ENCODE measurements at places on chromosomes 4 and X.

- no peak for DNase-seq
Observed at GRCh38 chr4:26133840-26134239, 187.0 kb upstream of the RBPJ start.

- no peak for DNase-seq
Observed at GRCh38 chr4:87388901-87389300, 2.1 kb downstream of the HSD17B11 start.

DNA sequence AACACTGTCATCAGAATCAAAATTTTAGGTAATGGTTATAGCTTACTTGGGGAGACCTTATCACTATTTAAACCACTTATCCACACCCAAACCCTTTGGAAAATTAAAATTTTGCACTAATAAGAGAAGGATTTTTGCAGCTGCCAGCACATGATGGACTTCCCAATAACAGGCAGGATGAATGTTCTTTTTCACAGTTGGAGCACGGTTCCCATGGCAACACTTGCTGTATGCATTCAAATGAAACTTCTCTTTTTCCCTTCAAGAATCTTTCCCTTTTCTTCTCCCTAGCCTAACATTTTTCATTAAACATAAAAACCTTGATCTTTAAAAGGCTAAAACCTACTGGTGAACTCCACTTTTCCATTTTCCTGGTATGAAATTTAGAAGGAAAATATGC is 768.2 kb downstream of the KCTD8 start:
- no peak for DNase-seq

DNA sequence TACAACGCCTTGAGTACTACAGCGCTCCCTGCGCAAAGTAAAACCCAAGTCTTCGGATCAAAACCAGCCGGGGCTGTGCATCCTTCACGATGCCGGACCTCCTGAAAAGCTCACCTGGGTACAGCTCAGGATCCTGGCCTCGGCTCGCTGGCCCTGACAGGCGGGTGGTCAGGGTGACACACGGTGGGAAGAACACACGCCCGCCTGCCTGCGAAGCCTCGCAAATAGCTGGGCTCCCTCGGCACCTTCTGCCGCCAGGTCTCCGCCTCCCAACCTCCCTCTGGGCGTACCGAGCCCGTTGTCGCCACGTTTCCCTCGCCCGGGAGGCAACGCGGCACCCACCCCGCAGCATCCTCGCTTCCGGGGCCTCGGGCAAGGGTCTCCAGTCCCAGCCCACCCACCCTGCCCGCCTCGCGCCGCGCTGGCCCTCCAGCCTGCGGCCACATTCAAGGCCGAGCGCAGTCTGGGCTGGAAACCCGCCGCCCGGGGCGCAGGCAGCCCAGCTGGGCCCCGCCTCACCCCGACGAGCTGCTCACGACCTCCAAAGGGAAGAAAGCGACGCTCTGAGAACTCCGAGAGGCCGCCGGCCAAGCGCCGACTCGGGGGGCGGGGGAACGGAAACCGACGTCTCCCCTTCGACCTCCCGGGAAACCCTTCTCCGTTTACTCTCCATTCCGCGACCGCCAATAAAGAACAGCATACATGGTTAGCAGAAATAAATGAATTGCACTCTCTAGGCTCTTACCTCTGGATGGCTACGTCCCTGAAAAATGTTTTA is 511 bp downstream of the PPM1K start:
- DNase-seq, result peak; percentile 61

DNA sequence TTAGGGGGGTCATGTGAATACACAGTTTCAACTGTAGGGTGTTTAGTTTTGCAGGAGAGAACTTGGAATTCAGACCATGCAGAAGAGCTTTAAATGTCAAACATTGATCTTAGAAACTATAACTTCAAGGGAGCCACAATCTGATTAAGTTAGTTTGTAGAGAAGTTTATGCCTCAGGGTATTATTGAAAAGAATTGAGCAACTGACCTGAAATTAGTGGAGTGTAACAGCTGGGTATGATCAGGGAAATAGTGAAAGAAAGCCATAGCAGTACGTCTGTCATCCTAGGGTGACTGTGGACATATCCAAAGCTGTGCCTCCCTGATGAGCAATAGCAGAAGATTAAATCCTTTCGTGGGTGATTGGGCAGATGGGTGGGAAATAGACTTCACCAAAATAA is 63.8 kb downstream of the FAM47B start:
- DNase-seq, result no peak

- DNase-seq, result no peak
Observed at GRCh38 chr4:36322921-36323354, 41.5 kb downstream of the DTHD1 start.

GRCh38 chrX:13293700-13294099 is 26.2 kb downstream of the ATXN3L start:
- DNase-seq, result no peak

DNA sequence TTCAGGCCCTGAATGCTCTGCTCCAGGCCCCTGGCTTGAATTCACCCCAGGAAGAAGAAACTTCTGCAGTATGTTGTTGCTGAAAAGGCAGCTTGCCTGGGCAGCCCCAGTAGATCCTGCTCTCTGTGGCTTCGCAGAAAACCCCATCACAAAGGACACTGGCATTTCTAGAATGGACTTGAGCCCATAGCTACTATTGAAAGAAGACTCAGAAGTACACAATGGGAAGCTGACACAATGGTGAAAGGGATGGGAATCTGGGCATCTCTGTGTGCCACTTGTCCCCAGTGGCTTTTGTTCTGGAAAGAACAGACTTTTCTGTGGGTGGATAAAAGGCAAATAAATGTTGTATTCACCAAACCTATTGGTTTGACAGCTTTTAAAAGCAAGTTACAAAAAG is 67.4 kb upstream of the SCML1 start:
- no peak for DNase-seq

DNA sequence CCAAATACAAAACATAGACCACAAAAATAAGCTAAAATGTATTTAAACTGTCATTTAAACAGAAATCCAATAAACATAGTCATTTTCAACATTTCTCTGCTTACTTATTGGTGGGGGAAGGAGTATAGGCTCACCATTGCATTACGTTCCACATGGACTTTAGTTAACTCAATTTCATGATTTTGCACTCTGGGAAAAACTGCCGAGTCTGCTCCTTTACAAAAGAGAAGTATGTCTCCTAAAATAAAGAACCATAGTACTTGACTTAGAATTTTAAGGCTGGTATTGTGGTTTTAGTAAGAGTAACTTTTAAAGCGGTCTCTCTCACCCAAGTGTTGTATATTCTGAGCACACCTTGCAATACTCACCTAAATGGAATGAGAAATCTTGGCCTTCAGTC is 75.1 kb upstream of the MCF2 start:
- DNase-seq, result no peak

DNA sequence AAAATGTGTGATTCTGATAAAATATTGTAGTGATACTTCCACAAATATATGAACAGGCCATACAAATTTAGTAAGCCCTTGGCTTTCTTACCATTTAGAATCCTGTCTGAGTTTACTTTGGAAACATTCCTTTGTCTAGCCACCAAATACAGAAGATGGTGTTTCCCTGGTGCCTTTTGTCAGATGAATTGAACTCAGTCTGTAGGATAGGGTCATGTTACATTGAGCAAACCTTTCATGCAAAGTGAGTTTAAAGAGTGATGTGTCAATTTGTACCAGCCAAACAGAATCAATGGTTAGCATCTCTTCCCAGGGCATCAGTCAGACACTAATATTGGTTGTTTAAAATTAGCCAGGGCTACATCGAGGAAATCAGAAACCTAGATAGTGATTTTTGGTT is 1443.4 kb downstream of the ARAP2 start:
- no peak for DNase-seq

- no peak for DNase-seq
Observed at GRCh38 chr4:75831856-75832405, 70.3 kb downstream of the PPEF2 start.

GRCh38 chr4:91019513-91019912 is 892.3 kb downstream of the CCSER1 start:
- DNase-seq, result no peak

DNA sequence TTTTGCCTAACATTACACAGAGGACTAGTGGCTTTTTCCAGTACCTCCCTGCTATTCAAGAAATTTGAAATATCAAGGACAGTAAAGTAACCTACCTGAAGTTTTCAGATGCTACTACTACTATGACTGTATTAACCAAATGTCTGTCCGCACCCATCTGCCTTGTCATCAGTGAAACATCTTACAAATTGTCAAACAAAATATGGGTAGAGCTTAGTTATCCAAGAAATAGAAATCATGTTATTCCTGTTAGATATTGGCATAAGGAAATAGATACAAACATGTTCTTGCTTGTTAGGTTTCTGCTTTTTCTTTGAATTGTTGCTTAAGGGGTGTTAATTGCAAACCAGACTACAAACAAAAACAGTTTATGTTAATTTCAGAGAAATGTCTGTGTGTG is 63.9 kb downstream of the PLS3 start:
- DNase-seq, result no peak

DNA sequence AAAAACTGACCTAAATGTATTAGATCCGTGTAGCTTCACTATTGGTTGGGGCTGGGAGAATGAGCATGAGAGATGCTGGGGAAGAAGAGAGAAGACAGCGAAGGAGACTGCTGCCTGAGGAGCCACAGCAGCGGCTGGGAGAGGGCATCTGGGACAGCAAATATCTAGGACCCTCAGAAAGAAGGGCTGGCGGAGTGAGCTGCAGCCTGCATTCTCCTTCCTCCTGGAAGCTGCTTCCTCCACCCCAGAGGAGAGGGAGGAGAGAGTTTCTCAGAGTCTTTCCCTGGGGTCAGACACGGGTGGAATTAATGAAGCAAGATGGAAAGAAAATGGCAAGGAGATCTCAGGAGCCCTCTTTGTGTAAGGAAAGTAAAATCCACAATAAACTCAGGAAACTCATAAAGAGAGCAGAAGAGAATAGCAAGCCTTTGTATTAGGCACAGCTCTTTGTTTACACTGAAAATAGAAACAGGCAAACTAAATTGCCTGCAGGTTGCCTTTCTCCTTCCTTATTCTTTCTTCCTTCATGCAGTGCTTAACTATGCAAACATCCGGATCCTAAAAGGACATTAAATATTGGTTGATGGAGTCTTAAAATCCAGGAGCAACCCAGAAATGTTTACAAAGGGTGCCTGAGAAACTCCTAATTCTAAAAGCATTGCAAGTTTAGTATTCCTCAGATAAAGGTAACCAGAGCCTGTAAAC is 130.3 kb upstream of the GALNT7 start:
- DNase-seq, result no peak

DNA sequence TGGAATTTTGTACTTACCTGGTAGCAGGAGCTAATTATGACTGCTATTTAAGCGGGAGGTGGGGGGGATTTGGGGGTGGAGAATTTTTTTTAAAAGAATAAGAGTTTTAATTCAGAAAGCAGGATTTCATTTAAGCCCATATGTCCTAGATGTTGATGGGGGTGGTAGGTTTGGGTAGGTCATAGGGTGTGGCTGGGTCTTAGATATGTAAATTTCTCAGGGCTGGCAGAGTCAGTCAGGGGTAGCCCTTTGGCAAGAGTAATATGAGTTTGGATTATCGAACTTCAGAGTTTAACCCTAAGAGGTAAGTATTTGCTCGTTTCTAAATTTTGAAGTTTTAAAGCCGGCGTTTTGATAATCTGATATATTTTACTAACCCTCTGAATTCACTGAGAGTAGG is 35.2 kb upstream of the COX18 start:
- DNase-seq, result no peak

GRCh38 chr4:26476545-26476944 is 13.7 kb downstream of the CCKAR start:
- DNase-seq, result no peak

- DNase-seq, result peak; percentile 47
Observed at GRCh38 chrX:152641996-152642395, 4.3 kb downstream of the GABRQ start.

DNA sequence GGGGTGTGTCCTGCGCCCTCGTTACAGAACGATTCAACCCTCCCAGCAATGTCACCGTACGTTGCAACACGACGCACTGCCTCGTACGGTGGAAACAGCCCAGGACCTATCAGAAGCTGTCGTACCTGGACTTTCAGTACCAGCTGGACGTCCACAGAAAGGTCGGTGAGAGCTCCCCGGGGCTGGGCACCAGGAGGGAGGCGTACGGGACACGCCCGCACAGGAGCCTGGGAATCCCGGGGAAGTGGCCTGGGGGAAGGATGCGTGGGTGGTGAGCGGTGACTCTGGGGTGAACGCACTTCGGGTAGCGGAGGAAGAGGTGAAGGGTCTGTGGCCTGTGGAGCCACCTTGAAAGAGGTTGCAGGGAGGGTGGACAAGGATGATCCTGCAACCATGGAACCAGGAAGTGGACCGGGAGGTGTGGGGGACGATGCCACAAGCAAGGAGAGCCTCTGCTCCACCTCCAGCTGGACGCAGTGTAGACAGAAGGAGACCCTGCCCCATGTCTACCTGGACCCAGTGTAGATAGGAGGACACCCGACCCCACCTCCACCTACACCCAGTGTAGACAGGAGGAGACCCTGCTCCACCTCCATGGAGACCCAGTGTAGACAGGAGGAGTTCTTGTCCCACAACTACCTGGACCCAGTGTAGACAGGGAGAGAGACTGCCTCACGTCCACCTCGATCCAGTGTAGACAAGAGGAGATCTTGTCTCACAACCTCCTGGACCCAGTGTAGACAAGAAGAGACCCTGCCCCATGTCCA is 25.9 kb downstream of the CSF2RA start:
- no peak for DNase-seq

DNA sequence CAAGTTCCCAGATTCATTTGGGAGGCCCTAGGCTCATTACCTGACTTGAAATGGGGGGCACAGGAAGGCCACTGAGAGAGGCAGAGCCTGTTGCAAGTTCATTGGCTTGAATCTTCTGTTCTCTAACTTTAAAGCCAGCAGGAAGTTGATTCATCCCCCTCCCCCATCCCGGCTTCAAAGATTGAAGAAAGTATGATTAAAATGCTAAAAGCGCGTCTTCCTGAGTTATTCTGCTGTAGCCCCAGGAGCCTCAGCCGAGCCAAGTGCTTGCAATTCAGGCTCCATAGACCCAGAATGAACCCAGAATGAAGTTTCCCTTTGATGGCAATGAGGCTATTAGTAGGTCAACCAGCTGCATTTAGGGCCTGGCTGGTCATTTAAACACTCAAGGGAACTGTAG is 14.7 kb downstream of the CHST7 start:
- no peak for DNase-seq

DNA sequence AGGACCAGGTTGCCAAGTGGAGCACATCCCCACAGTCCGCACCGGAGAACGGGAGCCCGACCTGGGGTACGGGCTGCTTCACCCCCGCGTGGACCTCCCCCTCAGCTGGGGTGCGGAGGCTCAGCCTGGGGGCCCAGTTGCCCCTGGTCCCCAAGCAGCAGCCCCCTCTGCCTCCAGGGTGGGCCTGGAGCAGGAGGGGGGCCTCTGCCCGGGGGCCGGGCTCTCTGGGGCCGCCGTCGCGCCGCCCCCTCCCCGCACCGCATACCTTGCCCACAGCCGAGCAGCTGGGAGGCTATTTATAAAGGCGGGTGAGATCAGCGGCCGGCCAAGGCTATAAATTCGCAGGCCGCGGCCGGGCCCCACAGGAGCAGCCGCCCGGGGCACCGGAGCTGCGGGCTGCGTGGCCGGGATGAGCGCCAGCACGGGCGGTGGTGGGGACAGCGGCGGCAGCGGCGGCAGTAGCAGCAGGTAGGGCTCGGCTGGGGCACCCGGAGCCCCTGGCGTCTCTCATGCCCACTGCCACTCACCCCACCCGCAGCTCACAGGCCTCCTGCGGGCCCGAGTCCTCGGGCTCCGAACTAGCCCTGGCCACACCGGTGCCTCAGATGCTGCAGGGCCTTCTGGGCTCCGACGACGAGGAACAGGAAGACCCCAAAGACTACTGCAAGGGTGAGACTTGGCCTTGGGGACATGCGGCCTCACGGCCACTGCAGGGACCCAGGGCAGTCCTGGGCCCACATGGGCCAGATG is at the start of gene SRPK3:
Gene SRPK3 (plus strand): TSS at position 364 of the 750 bp plus-strand sequence. CDS start 46 bp downstream, at position 410.
- DNase-seq, result peak; percentile 53

All from NCI-H526 (cell line).